CD8-positive, alpha-beta memory T cell (primary cell): ENCODE measurements at places on chromosomes 5 and 9. TPM values are rescaled to one million over a fixed set of nuclear protein-coding genes. Genes with fewer than 3 reads are reported as not detected.

DNA sequence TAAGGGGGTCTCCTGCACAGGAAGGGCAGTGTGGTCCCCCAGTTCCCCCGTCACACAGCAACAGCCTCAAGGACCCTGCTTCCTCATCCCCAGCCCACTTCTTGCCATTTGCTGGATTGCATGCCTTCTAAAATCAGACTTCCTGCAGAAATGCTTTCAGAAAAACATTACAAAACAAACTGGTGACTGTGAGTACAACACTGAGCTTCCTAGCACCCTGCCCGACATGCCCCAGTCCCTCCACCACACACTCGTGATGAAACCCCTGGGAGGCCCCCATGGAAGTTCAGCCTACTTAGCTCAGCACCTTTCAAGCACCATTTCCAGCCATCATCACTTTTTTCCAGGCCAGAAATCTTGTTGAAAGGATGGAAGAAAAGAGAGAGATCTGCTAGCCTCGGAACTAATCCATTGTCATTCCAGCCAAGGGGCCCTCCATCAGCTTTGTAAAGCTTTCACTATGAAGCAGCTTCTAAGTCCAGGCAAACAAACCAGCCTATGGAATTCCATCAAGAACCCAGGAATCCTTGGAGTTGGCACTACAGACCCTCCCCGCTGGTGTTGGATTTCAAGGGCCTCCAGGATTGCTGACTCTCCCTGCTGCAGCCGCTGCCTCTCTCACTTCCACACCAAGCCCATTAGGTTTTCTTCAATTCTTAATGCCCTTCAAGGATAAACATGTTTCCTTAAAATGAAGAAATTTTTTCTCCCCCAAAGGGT lies 114.6 kb downstream of the C5orf15 start:
- peaks cover 5% of the 10 kb centered on the region for H3K27me3 ChIP-seq
- no peaks in the 10 kb centered on the region for H3K36me3 ChIP-seq
- H3K27ac ChIP-seq, result no peak overlapping the region

GRCh38 chr9:69895659-69896058 lies 75.0 kb downstream of the CFAP95 start:
- H3K27me3 ChIP-seq, result no peaks in the 10 kb centered on the region
- H3K4me3 ChIP-seq, result no peak overlapping the region
- no peak overlapping the region for H3K27ac ChIP-seq
- no peaks in the 10 kb centered on the region for H3K36me3 ChIP-seq
- no peak for DNase-seq
- no peaks in the 10 kb centered on the region for H3K4me1 ChIP-seq

Gene SLC46A2
- total RNA-seq, result not detected

DNA sequence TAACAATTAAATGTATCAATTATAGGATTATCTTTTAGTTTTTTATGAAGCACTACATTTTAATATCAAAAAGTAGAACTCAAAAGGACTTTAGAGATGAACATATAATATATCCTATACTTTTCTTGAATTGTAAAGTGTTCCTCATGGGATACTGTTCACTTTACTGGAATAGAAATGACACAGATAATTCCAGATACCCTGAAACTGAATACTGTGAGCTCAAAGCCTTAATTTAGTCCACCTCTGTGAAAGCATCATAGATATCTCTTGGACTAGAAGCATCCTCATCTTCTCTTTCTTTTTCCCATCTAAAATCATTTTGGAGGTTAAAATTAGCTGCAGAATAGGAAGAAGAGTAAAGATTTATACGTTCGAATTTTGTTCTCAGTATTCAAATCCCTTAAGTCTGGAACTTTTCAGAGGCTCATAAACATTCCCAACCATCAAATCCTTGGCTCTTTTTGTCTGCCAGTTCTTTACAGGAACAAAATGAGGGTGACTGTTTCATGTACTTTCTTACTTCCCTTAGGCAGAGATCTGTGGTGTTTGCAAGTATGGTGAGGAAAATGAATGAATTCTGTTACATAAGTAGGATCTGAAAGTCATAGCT lies 49.4 kb downstream of the ADAMTS19 start:
- no peaks in the 10 kb centered on the region for H3K4me1 ChIP-seq
- no peak overlapping the region for H3K4me3 ChIP-seq
- no peaks in the 10 kb centered on the region for H3K36me3 ChIP-seq
- DNase-seq, result no peak
- no peak overlapping the region for H3K27ac ChIP-seq

DNA sequence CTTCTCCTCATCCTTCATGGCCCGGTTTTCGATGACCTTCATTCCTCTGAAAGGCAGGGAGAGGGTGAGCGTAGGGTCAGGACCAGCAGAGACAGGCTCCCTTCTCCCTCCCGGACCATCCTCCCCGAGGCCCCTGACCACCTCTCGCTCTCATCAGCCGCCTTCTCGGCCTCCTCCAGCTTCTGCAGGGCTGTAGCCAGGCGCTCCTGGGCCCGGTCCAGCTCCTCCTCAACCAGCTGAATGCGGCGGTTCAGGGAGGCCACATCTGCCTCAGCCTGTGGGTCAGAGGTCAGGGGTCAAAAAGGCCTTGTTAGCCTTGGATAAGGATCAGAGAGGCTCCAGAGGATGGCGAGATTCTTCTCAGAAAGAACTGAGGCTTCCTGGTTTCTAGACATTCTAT lies 4.2 kb downstream of the TPM2 start:
- no peaks in the 10 kb centered on the region for H3K27me3 ChIP-seq
- no peak overlapping the region for H3K4me3 ChIP-seq
- H3K36me3 ChIP-seq, result no peaks in the 10 kb centered on the region
- DNase-seq, result no peak

DNA sequence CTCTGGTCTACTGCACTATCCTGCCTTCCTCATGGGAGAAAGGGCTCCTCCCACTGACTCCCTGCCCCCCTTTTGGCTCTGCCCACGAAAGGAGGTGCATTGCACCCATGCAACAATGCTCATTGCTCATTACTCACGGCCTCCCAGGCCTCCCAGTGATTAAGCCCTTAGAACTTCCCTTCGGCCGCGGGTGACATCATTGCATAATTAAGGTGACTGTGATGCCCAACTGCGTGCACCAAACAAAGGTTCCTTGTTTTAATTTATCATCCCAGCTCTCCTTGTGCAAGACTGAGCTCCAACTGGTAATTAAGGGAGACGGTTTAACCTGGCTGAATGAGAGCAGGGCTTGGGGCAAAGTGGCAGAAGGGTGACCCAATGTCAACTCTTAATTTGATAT lies 180.4 kb downstream of the GAS1 start:
- no peak for DNase-seq
- no peaks in the 10 kb centered on the region for H3K36me3 ChIP-seq
- no peaks in the 10 kb centered on the region for H3K27me3 ChIP-seq
- H3K4me3 ChIP-seq, result no peak overlapping the region

DNA sequence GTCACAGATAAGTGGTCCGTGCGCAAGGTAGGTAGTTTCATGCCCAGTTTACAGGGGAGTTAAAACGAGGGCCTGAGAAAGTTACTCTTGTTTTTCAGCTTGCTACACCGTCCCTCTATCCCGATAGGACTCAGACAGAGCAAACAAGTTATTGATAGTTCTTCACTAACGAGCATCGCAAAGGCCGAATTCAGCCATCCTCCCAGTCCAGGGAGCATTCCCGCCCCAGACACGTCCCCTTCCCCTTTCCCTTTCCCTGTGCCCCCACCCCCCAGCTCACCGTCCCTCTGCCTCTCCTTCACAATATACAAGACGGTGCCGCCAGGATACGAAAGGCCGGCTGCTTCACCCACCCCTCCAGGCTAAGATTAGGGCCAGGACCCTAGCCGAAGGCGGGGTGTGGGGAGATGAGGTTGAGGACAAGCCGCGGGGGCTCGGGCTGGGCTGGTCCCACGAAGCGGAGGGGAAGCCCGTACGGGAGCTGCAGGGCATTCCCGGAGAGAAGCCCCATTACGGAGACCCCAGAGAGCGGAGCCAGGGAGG lies 599 bp downstream of the KIAA1191 start:
- no peak for DNase-seq
- peaks cover 20% of the 10 kb centered on the region for H3K36me3 ChIP-seq
- H3K27ac ChIP-seq, result peak overlapping the region; percentile 80
- H3K4me3 ChIP-seq, result peak overlapping the region; percentile 82
- H3K4me1 ChIP-seq, result peaks cover 25% of the 10 kb centered on the region

DNA sequence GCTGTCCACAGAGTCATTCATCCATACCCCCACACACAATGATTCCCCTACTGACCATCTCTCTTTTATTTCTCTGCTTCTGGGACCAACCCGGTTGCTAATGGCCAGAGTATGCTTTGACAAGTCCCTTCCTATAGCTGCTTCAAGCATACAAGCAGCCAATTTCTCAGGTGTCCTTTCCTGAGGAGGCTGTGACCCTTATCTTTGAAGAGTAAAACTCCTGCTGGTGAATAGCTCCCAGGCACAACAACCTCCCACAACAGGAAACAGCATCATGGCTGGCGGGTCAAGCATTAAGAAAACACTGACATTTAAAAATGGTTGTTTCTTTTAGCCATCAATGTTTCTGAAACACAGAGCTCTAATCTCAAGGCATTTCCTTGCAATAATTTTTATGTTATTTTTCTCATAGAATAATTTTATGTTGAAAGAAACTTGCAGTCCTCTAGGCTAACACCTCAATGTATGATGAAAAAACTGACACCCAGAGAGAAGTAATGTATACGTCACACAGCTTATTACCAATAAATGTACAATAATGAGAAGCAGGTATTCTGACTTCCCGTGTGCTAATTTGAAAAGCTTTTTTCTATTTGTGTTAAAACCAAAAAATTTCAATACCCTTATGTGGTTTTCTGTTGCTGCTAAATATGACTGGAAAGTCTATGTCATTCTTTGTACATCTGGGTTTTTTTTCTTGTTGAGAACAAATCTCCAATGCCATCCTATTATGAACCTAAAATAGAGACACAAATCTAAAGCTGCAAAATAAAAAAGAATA lies 7.5 kb upstream of the PAM start:
- H3K27me3 ChIP-seq, result no peaks in the 10 kb centered on the region
- H3K36me3 ChIP-seq, result no peaks in the 10 kb centered on the region
- DNase-seq, result no peak
- no peaks in the 10 kb centered on the region for H3K4me1 ChIP-seq
- H3K27ac ChIP-seq, result no peak overlapping the region
- H3K4me3 ChIP-seq, result no peak overlapping the region

DNA sequence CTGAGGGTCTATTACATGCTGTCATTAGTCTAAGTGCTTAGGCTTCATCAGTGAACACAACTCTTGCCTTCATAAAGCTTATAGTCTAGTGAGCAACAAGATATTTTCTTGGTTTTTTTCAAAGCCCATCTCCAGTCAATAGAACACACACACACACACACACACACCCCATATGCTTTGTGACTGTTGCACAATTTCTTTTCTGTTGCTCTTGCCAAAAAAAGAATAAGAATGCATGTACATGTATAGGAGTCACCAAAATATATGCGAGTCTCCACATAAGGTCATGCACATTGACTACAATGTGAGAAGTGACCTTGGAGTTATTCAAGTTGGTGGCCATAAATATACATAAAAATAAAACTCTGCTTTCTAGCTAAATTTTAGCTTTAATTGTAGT lies 351.5 kb upstream of the TLE4 start:
- no peak for DNase-seq
- H3K27me3 ChIP-seq, result no peaks in the 10 kb centered on the region

DNA sequence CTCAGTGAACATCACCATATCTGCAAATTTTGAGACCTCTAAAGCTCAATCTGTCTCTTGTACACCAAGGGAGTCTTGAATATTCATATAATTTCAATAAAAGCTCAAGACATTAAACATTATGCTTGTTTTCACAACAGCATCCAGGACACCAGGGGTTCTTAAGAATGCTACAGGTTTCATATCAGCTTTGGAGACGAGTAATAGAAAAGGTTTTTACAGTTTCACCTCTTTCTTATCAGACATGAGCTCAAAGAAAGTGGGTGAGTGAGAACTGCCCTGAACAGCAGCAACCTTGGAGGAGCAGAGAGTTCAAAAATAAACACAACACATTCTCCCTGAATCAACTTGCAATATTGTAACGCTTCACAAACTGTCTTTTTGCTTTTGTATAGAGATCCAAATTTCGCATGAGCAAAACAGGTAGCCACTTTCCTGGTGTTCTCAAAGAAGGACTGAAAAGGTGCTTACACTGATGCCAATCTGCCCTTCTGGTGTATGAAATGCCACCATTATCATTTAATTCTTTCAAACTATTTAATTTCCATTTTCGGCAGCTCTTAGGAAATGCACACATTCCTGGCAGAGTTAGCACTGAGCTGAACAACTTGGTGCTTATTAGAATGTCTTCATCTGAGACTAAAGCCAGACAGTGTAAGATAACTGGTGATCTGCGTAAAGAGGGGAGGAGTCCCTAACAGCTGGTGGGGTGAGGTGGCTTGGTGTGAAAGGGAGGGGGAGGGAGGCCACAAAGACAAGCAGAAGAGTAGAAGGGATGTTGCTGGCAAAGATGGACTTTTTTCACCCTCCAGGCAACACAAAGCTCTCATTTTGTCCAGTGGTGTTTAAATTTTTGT lies 535.3 kb downstream of the PDE4D start:
- no peaks in the 10 kb centered on the region for H3K36me3 ChIP-seq
- no peak overlapping the region for H3K4me3 ChIP-seq
- no peaks in the 10 kb centered on the region for H3K27me3 ChIP-seq

Gene AFAP1L1
- 0.18 TPM for total RNA-seq

DNA sequence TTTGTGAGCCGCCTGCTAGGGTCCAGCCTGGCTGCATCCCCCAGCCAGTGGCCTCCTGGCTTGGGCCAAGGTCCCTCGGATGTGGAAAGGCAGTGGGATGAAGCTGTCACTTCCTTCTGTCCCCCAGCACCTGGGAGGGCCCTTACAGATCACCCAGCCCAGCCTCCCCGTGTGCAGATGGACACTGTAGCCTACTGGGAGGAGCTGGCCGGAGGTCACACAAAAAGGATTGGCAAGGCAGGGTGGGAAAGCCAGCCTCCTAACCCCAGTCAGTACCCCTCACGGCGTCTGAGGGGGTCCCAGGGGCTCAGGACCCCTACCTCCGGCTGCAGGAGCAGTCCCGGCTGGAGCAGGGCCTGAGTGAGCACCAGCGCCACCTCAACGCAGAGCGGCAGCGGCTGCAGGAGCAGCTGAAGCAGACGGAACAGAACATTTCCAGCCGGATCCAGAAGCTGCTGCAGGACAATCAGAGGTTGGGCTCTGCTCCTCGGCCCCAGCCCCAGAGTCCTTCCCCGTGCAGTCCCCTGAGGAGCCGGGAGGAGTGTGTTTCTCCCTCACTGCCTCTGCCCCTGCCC lies 28.3 kb downstream of the LRSAM1 start:
- H3K36me3 ChIP-seq, result no peaks in the 10 kb centered on the region
- no peak overlapping the region for H3K4me3 ChIP-seq
- DNase-seq, result no peak
- H3K27ac ChIP-seq, result no peak overlapping the region
- no peaks in the 10 kb centered on the region for H3K4me1 ChIP-seq
